ENCODE measurements at places on chromosomes 5 and 9. TPM values are rescaled to one million over a fixed set of nuclear protein-coding genes. Genes with fewer than 3 reads are reported as not detected.

The PTGES2 gene
- 87.7 TPM for total RNA-seq

The PCDHB9 gene
- total RNA-seq = 11.2 TPM

The FAM151B gene
- total RNA-seq = 1.9 TPM

The ACTBL2 gene
- not detected for total RNA-seq

The HTR4 gene
- total RNA-seq = not detected

The NMUR2 gene
- not detected for total RNA-seq

The KIF4B gene
- total RNA-seq = 0.02 TPM

The THOC3 gene
- 111 TPM for total RNA-seq

The GMCL2 gene
- not detected for total RNA-seq

The LAMC3 gene
- 1.0 TPM for total RNA-seq

The ANXA2R gene
- total RNA-seq = 8.0 TPM

The FOXD4L3 gene
- not detected for total RNA-seq

The SLC25A2 gene
- total RNA-seq = not detected

The INSL6 gene
- total RNA-seq = not detected

The BTNL8 gene
- total RNA-seq = 0.71 TPM

The SV2C gene
- total RNA-seq = not detected

The C9orf152 gene
- not detected for total RNA-seq

The FGF10 gene
- total RNA-seq = 0.16 TPM

The SLIT3 gene
- 0.12 TPM for total RNA-seq

The SLC6A19 gene
- not detected for total RNA-seq

The NPDC1 gene
- total RNA-seq = 47.4 TPM

The RABL6 gene
- 138 TPM for total RNA-seq

All from A172 (cell line).